Sciatic nerve (tissue), 2 donors: ENCODE measurements at places on chromosomes 3 and 15. TPM values are rescaled to one million over a fixed set of nuclear protein-coding genes. Genes with fewer than 3 reads are reported as not detected.

- no peak for DNase-seq
These were observed 640.0 kb downstream of the TUSC7 start for GRCh38 chr3:117349566-117349965.

DNA sequence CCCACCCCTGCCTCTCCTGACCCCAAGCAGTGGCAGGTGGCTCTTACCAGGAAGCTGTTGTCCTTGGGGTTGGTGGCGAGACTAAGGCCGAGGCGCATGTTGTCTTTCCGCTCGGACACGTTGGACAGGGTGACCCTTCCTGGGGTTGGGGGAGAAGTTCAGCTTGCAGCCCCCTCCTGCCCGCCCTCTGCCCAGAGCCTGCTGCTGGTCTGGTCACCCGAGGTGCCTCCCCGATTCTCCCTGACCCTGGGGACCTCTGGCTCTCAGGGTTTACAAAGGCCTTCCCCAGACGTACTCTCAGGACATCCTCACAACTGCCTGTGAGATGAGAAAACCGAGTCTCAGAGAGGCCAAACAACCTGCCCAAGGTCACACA is 67.3 kb downstream of the ITGA11 start:
- DNase-seq: no peak

MORC1 gene
- not detected for total RNA-seq

GRCh38 chr15:93048759-93049161 is 40.3 kb downstream of the RGMA start:
- DNase-seq: no peak

GRCh38 chr15:101470548-101471239 is 18.8 kb downstream of the PCSK6 start:
- no peak for DNase-seq

GRCh38 chr3:56868706-56869105 is 67.0 kb upstream of the ARHGEF3 start:
- DNase-seq: no peak

GRCh38 chr3:105844704-105845103 is 24.1 kb downstream of the CBLB start:
- DNase-seq: no peak

PLCH1 gene
- 4.5 TPM for total RNA-seq
